ENCODE measurements at places on chromosomes 6 and 20. TPM values are rescaled to one million over a fixed set of nuclear protein-coding genes. Genes with fewer than 3 reads are reported as not detected.

The NNAT gene
- 0.53 TPM for total RNA-seq

The C2 gene
- total RNA-seq, result 0.92 TPM

The CDK19 gene
- 15.0 TPM for total RNA-seq

The MLN gene
- total RNA-seq, result not detected

The SEL1L2 gene
- not detected for total RNA-seq

The TPX2 gene
- total RNA-seq, result 102 TPM

The OOEP gene
- total RNA-seq, result not detected

The TSPO2 gene
- total RNA-seq, result not detected

The BHLHE23 gene
- total RNA-seq, result not detected

- no peaks in the 10 kb centered on the region for H3K36me3 ChIP-seq
- no peak overlapping the region for H3K27ac ChIP-seq
- H3K4me1 ChIP-seq, result peaks cover 42% of the 10 kb centered on the region
- DNase-seq, result no peak
Observed at GRCh38 chr6:75204217-75204958, 1.5 kb downstream of the COL12A1 start.

GRCh38 chr20:54350415-54350814 is 125.0 kb upstream of the DOK5 start:
- no peak for DNase-seq
- H3K27ac ChIP-seq, result no peak overlapping the region
- peaks cover 29% of the 10 kb centered on the region for H3K27me3 ChIP-seq
- no peak overlapping the region for H3K4me3 ChIP-seq

GRCh38 chr20:17377231-17377630 is 150.4 kb downstream of the PCSK2 start:
- no peak overlapping the region for H3K4me3 ChIP-seq
- no peak for DNase-seq
- H3K27me3 ChIP-seq, result peaks cover 11% of the 10 kb centered on the region
- no peak overlapping the region for H3K27ac ChIP-seq

- H3K27ac ChIP-seq, result peak overlapping the region; percentile 95
- H3K4me1 ChIP-seq, result peaks cover 89% of the 10 kb centered on the region
- H3K36me3 ChIP-seq, result peaks cover 9% of the 10 kb centered on the region
- peak overlapping the region; percentile 98 for H3K4me3 ChIP-seq
Observed at GRCh38 chr20:50519036-50519762, 9.0 kb downstream of the PTPN1 start.

DNA sequence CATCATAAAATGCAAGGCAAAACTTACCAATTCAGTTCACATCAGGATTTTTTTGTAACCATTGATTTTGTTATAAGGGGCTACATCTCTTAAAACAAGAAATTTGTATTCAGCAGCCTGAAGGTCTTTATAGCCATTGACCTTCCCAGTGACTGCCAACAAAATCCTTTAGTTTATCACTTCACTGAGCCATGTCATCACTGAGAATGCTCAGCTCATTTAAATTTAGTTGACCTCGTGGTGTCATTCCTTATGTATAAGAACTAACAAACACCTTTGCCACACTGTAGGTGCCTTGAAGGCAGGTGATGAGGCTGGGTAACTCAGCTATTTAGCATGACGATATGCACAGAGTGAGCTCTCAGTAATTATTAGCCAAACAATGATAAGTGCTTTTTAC is 77.7 kb downstream of the GRM1 start:
- H3K36me3 ChIP-seq, result peaks cover 11% of the 10 kb centered on the region
- no peaks in the 10 kb centered on the region for H3K4me1 ChIP-seq
- H3K27me3 ChIP-seq, result no peaks in the 10 kb centered on the region
- DNase-seq, result no peak
- H3K27ac ChIP-seq, result no peak overlapping the region

DNA sequence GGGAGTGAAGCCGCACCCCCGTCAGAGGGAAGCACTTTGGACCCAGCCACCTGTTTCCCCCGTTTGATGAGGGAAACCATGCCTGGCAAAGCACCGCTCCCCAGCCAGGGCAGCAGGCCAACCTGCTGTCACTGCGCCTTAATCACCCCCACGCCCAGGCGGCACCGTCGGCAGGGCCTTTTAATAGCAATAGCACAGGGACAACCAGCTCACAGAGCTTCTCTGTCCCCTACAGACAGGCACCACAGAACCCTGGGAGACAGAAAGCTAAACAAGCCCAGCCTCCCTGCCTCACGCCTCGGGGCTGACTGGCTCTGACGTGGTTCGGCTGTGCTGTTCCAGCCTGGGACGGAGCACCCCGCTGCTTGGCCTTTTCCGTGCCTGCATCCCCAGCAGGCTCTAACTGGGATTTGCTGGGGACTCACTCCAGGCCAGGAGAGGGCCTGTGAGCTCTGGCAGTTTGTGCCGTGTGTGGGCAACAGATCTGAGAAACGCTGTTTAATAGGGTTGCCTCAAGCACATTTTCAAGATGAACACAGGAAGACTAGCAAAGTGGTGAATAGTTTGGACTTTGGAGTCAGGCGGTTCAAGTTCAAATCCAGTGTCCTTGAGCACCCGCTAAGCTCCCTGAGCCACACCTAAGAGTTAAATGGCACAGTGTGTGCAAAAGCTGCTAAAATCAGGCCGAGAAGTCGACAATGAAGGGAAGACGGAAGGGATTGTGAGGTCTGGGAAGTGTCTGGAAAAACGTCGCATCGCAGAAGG is 223.8 kb downstream of the NRN1 start:
- H3K27me3 ChIP-seq, result peaks cover 3% of the 10 kb centered on the region
- no peaks in the 10 kb centered on the region for H3K4me1 ChIP-seq
- H3K4me3 ChIP-seq, result no peak overlapping the region
- no peak for DNase-seq
- H3K36me3 ChIP-seq, result no peaks in the 10 kb centered on the region

GRCh38 chr20:23651117-23651516 is 13.4 kb upstream of the CST3 start:
- no peak for DNase-seq
- H3K4me1 ChIP-seq, result no peaks in the 10 kb centered on the region
- H3K4me3 ChIP-seq, result no peak overlapping the region
- H3K36me3 ChIP-seq, result no peaks in the 10 kb centered on the region
- H3K27ac ChIP-seq, result no peak overlapping the region

DNA sequence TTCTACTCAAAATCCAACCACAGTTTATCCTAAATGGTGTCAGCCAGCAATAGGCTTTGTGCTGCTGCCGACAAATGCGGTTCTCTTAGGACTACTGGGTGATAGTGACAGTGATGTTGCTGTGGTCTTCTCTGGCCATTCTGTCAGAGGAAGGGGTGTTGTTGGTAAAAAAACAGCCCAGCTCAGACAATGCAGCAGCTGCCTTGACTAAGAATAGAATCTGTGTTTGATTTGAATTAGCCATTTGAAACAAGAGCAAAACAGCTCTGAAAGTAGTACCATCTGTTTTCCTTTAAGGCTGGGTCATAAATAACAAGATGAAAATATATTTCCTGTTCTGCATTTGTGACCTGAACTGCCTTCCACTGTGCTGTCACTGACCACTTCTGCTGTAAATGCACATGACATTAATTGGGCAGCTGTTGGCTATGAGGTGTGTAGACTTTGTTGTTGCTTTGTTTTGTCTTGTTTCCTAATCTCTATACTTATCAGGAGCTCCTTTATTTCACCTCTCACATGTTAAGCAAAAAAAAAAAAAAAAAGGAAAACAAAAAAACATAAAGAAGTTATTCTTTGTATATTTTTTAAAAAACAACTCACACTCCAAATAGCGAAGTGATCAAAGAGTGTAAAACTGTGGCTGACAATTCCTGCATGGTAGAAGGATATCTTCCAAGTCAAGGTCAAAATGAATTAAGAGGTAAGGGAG is 497.8 kb upstream of the ARID1B start:
- no peak overlapping the region for H3K27ac ChIP-seq
- H3K4me1 ChIP-seq, result no peaks in the 10 kb centered on the region
- DNase-seq, result no peak
- H3K4me3 ChIP-seq, result no peak overlapping the region
- H3K27me3 ChIP-seq, result peaks cover 14% of the 10 kb centered on the region

DNA sequence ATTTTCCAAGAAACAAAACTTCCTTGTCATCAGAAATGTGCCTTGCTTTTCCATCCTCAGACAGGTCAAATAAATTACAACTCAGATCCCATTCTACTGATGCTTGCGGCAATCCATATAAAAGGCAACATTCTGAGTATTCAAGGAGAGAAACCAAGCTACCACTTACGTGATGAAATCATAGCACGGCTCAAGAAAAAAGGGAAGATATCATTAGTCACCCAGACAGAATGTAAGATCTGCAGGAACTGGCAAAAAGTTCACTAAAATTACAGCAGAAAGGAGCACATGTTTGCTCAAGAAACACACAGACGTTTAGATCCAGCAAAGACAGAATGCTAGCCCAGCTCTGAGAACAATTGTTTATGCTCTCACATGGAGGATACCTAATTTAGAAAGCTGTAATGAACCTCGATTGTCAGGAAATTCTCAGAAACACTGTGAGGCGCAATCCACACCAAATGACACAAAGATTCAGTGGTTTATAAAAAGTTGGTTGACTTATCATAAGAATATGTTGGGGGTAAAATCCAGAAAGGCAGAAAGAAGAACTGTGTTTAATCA is 304.2 kb downstream of the ADGRG6 start:
- no peaks in the 10 kb centered on the region for H3K36me3 ChIP-seq
- H3K4me1 ChIP-seq, result no peaks in the 10 kb centered on the region
- H3K4me3 ChIP-seq, result no peak overlapping the region
- DNase-seq, result no peak

- peaks cover 6% of the 10 kb centered on the region for H3K36me3 ChIP-seq
- H3K4me1 ChIP-seq, result peaks cover 21% of the 10 kb centered on the region
- no peak overlapping the region for H3K4me3 ChIP-seq
- DNase-seq, result no peak
- H3K27ac ChIP-seq, result no peak overlapping the region
Observed at GRCh38 chr6:144757299-144757698, 472.2 kb downstream of the UTRN start.

DNA sequence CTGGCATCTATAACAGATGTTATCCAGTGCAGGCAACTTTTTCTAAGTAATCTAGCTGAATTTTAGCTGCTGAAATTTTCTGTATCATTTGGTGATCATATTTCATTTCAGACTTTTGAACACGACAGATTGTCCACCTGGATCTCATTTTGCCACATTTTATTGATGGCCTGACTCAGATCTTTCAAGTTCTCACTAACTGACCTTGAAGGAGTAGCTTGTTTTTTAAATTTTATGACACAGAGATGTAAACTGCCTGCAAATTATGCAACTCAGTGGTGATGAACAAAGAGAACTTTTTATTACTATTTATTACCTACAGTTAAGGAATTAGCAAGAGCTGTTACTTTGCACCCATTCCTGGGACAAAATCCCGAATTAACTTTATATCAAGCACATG is 366.4 kb downstream of the PAX1 start:
- H3K27ac ChIP-seq, result no peak overlapping the region
- no peak overlapping the region for H3K4me3 ChIP-seq
- DNase-seq, result no peak
- H3K4me1 ChIP-seq, result no peaks in the 10 kb centered on the region

DNA sequence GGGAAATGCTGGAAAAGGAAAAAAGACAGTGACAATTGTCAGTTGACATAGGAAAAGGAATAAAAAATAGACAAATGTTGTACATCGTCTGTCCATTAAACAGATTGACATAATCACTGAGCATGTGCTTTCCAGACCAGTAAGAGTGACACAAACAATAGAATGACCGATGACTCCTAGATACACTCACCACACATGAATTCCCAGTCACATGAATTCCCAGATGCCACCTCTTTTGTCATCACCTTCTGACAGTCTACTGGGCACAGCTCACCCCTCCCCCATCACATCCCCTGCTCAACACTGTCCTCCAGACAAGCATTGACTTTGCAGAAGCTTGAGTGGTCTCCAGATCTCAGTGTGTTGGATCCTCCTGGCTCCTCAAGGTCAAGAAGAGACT is 25.9 kb downstream of the POM121L2 start:
- H3K4me3 ChIP-seq, result no peak overlapping the region
- peaks cover 66% of the 10 kb centered on the region for H3K36me3 ChIP-seq
- no peak overlapping the region for H3K27ac ChIP-seq

- H3K4me3 ChIP-seq, result no peak overlapping the region
- DNase-seq, result no peak
- H3K27me3 ChIP-seq, result peaks cover 8% of the 10 kb centered on the region
- H3K27ac ChIP-seq, result no peak overlapping the region
Observed at GRCh38 chr6:131053546-131054240, 9.4 kb downstream of the EPB41L2 start.

DNA sequence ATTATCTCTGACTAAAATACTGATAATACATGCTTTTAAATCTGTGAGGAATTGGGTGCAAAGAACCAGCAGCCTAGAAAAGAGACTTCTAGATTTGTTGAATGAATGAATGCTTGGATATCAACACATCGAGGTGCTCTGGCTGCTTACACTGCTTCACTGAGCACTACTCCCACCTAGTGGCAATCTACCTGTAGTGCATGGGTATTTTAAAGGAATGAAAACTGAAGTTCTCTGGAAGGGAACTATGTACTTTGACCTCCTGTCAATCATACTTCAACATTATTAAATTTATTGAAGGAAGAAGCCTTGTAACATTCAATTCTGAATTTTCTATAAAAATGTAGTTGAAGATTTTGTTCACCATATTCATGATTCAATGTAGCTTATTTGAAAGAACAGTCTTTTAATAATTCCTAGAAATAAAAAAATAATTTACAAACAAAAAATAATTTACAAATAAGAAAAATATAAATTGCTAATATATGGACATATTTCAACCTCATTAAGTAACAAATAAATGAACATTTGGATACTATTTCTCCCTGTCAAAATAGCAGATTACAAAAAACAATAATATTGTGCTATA is 111.2 kb upstream of the MMS22L start:
- no peak overlapping the region for H3K27ac ChIP-seq
- DNase-seq, result peak; percentile 79
- no peak overlapping the region for H3K4me3 ChIP-seq

DNA sequence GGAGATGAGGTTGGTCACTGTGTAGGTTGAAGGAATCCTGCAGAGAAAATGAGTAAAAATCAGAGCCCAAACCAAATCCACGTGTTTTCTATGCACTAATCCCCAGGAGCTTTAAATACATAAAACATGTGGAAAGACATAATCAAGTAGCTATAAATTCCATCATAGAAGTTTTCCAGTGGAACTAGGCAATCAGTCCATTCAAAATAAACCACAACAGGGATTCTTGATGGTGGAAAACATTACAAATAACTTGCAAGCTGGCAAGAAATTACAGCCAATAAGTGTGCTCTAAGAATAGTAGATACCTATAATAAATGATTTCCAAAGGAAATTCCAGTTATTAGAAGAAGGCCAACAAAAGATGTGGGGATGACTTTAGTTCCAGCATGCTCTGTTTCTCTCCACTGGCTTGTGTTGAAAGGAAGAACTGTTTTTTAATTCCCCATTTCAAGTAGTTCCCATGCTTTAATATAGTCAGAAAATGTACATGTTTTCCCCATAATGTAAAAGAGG is 49.8 kb upstream of the ADGRG6 start:
- no peak overlapping the region for H3K27ac ChIP-seq
- DNase-seq, result no peak
- no peaks in the 10 kb centered on the region for H3K36me3 ChIP-seq

- no peak overlapping the region for H3K4me3 ChIP-seq
- no peak overlapping the region for H3K27ac ChIP-seq
- no peaks in the 10 kb centered on the region for H3K36me3 ChIP-seq
- DNase-seq, result no peak
- H3K4me1 ChIP-seq, result peaks cover 27% of the 10 kb centered on the region
Observed at GRCh38 chr6:47481806-47482205, 4.2 kb downstream of the CD2AP start.
